Renal cortex interstitium (tissue), 15 donors: ENCODE measurements at places on chromosomes 12 and 14.

- DNase-seq: no peak
Observed at GRCh38 chr12:47744005-47744651, 14.6 kb downstream of the RAPGEF3 start.

DNA sequence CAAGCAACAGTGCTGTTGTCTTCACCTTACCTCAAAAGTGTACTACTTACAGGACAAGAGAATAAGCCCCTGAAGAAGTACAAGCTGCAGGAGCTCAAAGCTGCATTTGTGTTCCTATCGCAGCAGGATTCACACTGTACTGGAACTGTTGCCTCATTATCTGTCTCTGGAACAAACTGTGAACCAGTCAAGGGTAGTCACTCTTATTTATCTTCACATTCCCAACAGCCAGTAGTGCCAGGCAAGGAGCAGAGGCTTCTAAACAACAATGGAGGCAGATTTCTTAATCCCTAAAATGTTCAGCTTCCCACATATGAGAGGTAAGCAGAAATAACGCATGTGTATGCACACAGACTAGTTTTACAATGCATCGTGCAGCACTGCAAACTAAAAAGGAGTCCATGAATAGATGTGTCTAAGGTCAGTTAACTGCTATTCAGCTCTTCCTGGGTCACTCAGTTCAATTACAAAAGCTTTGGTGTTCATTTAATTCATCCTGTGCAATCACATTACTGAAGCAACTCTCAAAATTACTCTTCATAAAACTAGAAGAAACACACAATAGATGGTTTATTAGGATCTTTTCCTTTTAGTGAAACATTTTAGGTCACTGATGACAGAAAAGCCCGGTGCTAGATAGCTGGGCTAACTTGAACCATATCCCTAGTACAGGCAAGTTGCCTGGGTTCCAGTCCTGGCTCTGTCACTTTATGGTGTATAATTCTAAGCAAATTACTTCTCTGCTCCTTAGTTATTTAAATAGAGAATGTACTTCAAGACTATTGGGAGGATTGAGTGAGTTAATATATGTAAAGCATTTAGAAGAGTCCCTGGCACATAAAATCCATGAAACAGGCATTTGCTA is 2.7 kb downstream of the APPL2 start:
- no peak for DNase-seq

- DNase-seq: no peak
Observed at GRCh38 chr12:44154128-44154527, 318.2 kb downstream of the TMEM117 start.

GRCh38 chr14:87013583-87013982 is 979.4 kb downstream of the GALC start:
- no peak for DNase-seq

- DNase-seq: no peak
Observed at GRCh38 chr12:105253866-105254513, 18.0 kb upstream of the APPL2 start.

DNA sequence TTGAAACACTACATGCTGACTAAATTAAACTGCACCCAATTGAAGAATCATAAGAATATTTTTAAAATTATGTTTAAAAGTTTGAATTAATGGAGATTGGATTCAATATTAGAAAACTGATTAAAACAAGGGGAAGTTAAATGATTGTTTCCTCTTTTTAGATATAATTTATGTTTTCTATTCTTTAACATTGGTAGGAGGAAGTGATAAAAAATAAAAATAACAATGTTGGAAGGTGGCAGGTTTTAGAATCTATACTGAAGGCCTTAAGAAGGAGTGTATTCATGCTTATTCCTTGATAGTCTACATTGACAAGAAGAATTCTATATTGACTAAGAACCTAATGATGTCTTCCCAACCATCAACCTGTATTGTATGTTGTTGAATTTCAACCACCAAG is 168.1 kb downstream of the PDZRN4 start:
- DNase-seq: no peak

GRCh38 chr12:8887285-8887715 is 27.0 kb upstream of the PHC1 start:
- DNase-seq: no peak

- no peak for DNase-seq
Observed at GRCh38 chr12:54980341-54980740, 4.2 kb downstream of the TESPA1 start.

GRCh38 chr14:95871531-95871930 is 5.1 kb upstream of the TUNAR start:
- DNase-seq: no peak

GRCh38 chr14:70821584-70822529 is 12.5 kb upstream of the MAP3K9 start:
- DNase-seq: no peak

DNA sequence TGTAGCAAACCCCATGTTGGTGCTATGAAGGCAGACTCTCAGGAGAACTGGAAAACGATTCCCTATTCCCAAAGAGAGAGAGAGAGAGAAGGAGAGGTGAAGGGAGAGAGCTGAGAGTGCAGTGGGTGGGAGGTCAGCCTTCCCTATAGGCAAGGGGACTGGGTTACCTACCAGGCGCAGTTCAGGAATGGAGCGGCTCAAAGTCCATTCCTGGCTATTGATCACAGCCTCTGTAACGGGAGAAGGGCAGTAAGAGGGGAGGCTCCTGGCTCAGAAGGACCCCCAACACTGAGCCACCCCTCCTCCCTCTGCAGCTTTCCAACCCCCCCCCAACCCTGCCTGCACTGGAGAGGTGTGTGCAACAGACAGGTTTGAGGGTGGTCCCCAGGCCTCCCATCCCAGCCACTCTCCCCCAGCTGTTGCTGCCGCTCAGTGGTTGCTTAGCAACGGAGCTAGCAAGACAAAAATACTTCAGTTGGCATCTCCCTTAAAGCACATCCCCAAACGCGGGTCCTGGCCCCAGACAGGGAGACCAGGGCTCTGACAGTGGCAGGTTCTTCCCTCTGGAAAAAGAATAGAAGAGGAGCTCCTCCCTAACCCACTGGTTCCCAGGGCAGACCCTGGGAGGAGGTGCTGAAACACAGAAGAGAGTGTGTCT is 3.2 kb downstream of the AGAP2 start:
- DNase-seq: no peak

GRCh38 chr12:115155665-115156645 is 472.0 kb upstream of the TBX3 start:
- no peak for DNase-seq

GRCh38 chr12:46965880-46966279 is 113.5 kb upstream of the PCED1B start:
- DNase-seq: no peak

DNA sequence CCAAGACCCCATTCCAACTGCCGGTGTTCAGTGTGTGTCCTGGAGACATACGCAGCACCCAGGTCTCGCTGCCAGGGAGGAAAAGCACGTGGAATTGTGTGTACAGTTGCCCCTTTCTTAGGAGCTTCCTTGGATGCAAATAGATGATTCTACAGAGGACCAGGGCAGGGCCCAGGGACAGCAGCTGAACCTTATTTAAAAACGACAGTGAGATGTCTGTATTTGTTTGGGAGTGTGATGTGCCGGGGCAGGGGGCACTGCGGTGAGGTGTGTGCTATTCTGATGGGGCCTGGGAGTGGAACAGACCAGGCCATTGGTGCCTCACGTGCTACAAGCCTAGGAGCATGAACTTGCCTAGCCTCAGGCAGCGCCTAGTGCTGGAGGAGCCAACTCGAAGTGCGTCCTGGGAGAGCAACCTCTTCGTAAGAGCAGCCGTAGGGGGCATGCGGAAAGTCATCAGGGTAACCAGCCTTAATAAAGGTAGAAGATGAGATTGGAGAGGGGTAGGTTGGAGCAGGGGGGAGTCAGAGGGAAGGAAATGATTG is 98.3 kb upstream of the ESRRB start:
- DNase-seq: no peak

DNA sequence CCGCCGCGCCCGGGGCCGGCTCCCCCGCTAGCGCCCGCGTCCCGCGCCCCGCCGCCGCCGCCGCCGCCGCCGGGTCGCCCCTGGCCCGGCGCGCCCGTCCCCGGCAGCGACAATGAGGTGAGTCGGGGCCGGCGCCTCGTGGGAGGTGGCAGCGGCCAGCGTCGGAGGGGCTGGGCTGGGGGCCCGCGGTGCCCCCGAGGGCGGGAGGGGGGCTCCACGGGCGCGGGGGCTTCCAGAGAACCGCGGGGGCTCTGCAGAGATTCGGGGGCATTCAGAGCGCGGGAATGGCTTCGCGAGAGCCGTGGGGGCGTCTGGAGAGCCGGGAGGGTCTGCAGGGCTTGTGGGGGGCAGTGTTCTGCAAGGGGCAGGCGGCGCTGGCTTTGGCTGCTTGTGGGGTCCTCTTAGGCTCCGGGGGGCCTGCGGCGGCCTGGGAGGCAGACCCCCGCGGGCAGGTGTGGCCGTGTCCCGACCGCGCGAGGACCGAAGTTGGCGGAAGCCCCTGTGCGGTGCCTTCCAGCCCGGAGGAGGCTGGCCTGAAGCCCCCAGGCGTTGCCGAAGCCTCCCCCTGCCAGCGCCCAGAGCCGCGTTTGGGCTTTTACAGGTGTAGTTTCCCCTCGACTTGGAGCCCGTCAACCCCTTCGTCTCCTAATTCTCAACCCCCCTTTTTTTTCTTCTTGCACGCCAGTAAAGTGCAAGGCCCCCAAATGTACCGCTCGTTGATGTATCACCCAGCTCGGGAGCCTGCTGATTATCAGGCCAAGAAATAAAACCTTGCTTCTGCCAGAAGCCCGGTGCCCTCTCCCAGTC is 93.1 kb upstream of the EVL start:
- DNase-seq: no peak

DNA sequence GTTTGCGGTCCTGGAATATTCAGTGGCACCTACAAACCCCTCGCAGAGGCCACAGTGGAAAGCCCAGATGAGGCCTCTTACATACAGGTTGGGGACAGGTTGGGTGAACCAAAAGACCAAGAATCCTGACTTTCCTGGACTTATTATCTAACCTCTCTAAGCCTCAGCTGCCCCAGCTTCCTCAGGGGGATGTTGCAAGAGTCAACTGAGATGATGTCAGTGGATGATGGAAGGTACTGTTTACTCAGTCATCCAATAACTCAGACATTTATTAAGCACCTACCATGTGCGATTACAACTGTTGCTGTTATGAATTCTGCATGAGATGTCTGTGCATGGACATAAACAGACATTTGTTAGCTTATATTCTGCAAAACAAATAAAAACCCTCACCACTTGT is 72.8 kb downstream of the RFX4 start:
- no peak for DNase-seq

- DNase-seq: peak; percentile 43
Observed at GRCh38 chr14:100019156-100019744, 46.0 kb upstream of the EVL start.

- DNase-seq: no peak
Observed at GRCh38 chr12:18428416-18428815, 167.1 kb downstream of the PIK3C2G start.

DNA sequence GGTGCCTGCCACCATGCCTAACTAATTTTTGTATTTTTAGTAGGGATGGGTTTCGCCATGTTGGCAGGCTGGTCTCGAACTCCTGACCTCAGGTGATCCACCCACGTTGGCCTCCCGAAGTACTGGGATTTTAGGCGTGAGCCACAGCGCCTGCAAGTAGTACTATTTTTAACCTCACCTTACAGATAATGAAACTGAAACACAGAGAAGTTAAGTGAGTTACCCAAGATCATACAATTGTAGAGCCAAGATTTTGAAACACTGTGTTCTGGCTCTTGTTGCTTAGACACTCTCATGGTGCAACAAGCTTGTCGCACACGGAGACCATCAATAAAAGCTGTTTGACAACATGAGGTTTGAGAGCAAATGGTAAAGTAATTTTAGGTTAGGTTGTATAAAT is 159.1 kb upstream of the LMNTD1 start:
- no peak for DNase-seq

- DNase-seq: no peak
Observed at GRCh38 chr12:85155791-85156190, 119.6 kb downstream of the LRRIQ1 start.

GRCh38 chr12:121799156-121799841 is 4.5 kb upstream of the SETD1B start:
- DNase-seq: no peak

GRCh38 chr12:117063162-117063911 is 35.9 kb downstream of the TESC start:
- DNase-seq: no peak

DNA sequence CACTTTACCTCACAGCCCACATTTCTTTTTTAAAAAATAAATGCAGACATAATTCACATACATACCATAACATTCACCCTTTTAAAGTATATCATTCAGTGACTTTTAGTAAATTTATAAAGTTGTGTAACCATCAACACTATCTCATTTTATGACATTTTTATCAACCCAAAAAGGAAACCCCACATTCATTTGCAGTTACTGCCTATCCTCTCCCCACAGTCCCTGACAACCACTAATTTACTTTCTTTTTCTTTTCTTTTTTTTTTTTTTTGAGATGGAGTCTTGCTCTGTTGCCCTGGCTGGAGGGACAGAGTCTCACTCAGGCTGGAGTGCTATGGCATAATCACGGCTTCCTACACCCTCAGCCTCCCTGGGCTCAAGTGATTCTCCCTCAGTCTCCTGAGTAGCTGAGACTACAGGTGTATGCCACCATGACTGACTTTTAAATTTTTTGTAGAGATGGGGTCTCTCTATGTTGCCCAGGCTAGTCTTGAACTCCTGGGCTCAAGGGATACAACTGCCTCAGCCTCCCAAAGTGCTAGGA is 1.5 kb upstream of the EP400 start:
- no peak for DNase-seq

DNA sequence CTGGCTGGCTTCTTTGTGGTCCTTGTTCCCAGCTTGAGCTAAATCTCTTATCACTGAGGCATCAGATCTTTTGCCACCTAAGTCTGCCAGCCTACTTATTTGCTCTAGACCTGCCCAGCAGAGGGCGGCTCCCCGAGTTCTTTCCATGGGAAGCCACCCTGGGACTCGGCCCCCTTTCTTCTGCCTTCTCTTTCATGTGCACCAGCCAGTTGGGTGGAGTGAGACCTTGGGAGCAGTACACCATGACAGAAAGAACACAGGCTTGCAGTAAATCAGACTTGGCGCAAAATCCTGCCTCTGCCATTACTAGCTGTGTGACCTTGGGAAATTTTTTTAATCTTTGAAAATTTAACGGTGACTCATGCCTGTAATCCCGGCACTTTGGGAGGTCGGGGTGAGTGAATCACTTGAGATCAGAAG is 7.4 kb downstream of the SMAGP start:
- peak; percentile 59 for DNase-seq

- DNase-seq: no peak
Observed at GRCh38 chr14:77302926-77303325, 17.8 kb downstream of the POMT2 start.

GRCh38 chr14:105430565-105430964 is 10.9 kb downstream of the MTA1 start:
- no peak for DNase-seq

DNA sequence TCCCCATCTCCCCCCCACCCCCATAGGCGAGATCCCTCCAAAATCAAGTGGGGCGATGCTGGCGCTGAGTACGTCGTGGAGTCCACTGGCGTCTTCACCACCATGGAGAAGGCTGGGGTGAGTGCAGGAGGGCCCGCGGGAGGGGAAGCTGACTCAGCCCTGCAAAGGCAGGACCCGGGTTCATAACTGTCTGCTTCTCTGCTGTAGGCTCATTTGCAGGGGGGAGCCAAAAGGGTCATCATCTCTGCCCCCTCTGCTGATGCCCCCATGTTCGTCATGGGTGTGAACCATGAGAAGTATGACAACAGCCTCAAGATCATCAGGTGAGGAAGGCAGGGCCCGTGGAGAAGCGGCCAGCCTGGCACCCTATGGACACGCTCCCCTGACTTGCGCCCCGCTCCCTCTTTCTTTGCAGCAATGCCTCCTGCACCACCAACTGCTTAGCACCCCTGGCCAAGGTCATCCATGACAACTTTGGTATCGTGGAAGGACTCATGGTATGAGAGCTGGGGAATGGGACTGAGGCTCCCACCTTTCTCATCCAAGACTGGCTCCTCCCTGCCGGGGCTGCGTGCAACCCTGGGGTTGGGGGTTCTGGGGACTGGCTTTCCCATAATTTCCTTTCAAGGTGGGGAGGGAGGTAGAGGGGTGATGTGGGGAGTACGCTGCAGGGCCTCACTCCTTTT is 2.7 kb downstream of the GAPDH start:
- no peak for DNase-seq
